ENCODE measurements at places on chromosomes 7 and 10. TPM values are rescaled to one million over a fixed set of nuclear protein-coding genes. Genes with fewer than 3 reads are reported as not detected.

PTF1A gene
- not detected for total RNA-seq

ODAD2 gene
- total RNA-seq: 0.35 TPM

GALNT17 gene
- 10.8 TPM for total RNA-seq

UCMA gene
- not detected for total RNA-seq

IFIT1 gene
- 18.9 TPM for total RNA-seq

CFAP58 gene
- 0.35 TPM for total RNA-seq

UCN3 gene
- not detected for total RNA-seq

ACTL6B gene
- not detected for total RNA-seq

GLCCI1 gene
- total RNA-seq: 22.8 TPM

PRKG1 gene
- total RNA-seq: 38.4 TPM

DGKB gene
- total RNA-seq: 4.6 TPM

SLC13A1 gene
- 10.6 TPM for total RNA-seq

Data from metanephros (tissue), 2 donors.